ENCODE measurements at places on chromosomes 1 and 21. TPM values are rescaled to one million over a fixed set of nuclear protein-coding genes. Genes with fewer than 3 reads are reported as not detected.

FAM151A gene
- total RNA-seq = not detected

CD244 gene
- not detected for total RNA-seq

HCRTR1 gene
- total RNA-seq = not detected

SLC44A3 gene
- total RNA-seq = 1.7 TPM

PLPPR5 gene
- total RNA-seq = not detected

G0S2 gene
- total RNA-seq = 168 TPM

PLA2G2A gene
- 8.4 TPM for total RNA-seq

RBBP5 gene
- total RNA-seq = 12.1 TPM

VWA1 gene
- 14.0 TPM for total RNA-seq

FAM131C gene
- 0.75 TPM for total RNA-seq

RAP1GAP gene
- total RNA-seq = 0.29 TPM

DTL gene
- total RNA-seq = 0.87 TPM

ECE1 gene
- total RNA-seq = 54.8 TPM

LCE1B gene
- not detected for total RNA-seq

TBX15 gene
- total RNA-seq = 6.8 TPM

ZMYM4 gene
- 29.4 TPM for total RNA-seq

NCAM2 gene
- 2.4 TPM for total RNA-seq

KDM5B gene
- total RNA-seq = 56.7 TPM

TNN gene
- not detected for total RNA-seq

SMPDL3B gene
- total RNA-seq = 0.29 TPM

HSD3B2 gene
- not detected for total RNA-seq

TNFSF4 gene
- total RNA-seq = 2.0 TPM
